ENCODE measurements at places on chromosomes 12 and 14. TPM values are rescaled to one million over a fixed set of nuclear protein-coding genes. Genes with fewer than 3 reads are reported as not detected.

GRCh38 chr12:107302649-107303341 lies 209.4 kb upstream of the CRY1 start:
- no peak for DNase-seq

- no peak for DNase-seq
Measured at GRCh38 chr12:113142173-113142885, 6.8 kb upstream of the RASAL1 start.

- no peak for DNase-seq
Measured at GRCh38 chr12:9792961-9793617, 32.4 kb upstream of the CD69 start.

- no peak for DNase-seq
Measured at GRCh38 chr12:19764408-19764807, 325.1 kb downstream of the AEBP2 start.

- no peak for DNase-seq
Measured at GRCh38 chr14:86933958-86934595, 1058.9 kb downstream of the GALC start.

DNA sequence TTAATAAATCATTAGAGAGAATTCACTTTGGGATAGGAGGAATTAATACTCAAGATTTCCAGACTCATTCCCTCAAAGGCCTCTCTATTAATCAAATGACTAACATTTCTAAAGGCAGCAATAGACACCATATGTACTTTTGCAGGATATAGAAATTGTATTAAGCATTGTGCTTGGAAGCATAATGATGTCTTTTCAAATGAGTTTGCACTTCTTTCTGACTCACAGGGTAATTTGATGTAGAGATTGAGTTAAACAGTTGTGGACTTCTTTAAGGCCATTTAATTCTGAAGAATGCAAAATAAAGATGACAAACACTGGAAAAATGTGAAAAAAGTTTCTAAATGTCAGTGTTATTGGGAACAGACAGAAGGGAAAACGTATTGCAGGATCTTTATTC lies 63.4 kb upstream of the CSRP2 start:
- no peak for DNase-seq

DNA sequence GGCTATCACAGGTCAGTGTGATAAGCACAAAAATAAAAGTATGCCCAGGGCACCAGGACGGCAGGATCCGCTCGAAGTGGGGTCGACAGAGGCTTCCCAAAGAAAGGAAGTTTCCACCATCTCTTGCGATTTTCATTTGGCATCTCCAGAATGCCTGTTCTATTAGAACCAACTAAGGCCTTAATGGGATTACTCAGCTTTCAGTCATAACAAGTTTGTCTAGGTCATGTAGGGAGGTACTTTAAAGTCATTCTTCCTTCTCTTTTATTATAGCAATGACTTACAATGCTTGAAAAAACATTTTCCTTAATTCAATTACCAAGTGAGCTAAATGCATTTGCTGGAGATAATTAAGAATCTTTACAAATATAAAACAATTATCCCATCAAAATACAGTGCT lies 83.6 kb upstream of the DIO3 start:
- DNase-seq = no peak

The LRTM2 gene
- not detected for total RNA-seq

The CLEC2D gene
- 280 TPM for total RNA-seq

The PAH gene
- not detected for total RNA-seq

Data from activated naive CD8-positive, alpha-beta T cell treated with anti-CD3 and anti-CD28 coated beads, Interleukin-2, amount 10 ng/mL, durations not matched to agents 7 days and 5 days (primary cell).